GM23338 (cell line): ENCODE measurements at places on chromosomes 13 and 19. TPM values are rescaled to one million over a fixed set of nuclear protein-coding genes. Genes with fewer than 3 reads are reported as not detected.

WDR87 gene
- polyA plus RNA-seq: 0.02 TPM in 1 of 2 replicates, not detected in the other

SWSAP1 gene
- 6.1 and 6.6 TPM in 2 replicates for polyA plus RNA-seq

ZFP82 gene
- 10.8 and 16.8 TPM in 2 replicates for polyA plus RNA-seq

DNA sequence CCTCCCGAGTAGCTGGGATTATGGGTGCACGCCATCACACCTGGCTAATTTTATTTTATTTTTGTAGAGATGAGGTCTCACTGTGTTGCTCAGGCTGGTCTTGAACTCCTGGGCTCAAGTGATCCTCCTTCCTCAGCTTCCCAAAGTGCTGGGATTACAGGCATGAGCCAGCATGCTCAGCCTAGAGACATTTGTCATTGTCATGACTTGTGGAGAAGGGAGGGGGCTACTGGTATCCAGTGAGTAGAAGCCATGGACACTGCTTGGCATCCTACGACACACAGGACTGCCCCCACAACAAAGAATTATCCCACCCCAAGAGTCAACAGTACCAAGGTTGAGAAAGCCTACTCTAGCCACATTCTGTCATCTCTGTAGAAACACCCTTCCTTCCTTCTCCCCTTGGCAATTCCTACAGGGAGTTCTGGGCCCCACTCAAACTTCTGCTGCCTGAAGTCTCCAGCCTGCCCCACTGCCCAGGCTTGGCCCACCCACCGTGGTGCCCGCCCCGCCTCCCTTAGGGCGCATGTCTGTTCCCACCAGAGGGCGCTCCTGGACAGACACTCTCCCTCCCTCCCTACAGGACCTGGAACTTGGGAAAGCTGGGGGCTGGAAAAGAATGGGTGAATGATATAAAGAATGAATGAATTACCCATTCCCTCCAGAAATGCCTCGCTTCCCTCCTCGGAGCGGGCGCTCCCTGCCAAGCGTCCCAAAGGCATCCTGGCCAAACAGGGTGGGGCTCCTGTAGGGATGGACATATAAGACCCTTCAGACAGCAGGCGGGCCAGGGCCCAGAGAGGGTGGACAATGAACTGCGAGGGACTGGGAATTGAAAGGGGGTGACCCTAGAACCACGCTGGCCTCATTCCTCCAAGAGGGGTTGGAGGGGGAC, 5.5 kb upstream of the EMP3 start:
- H3K36me3 ChIP-seq: no peaks in the 10 kb centered on the region
- H3K4me3 ChIP-seq: peak overlapping the region; percentile 65
- H3K27ac ChIP-seq: peak overlapping the region; percentile 89
- peaks cover 14% of the 10 kb centered on the region for H3K4me1 ChIP-seq

DNA sequence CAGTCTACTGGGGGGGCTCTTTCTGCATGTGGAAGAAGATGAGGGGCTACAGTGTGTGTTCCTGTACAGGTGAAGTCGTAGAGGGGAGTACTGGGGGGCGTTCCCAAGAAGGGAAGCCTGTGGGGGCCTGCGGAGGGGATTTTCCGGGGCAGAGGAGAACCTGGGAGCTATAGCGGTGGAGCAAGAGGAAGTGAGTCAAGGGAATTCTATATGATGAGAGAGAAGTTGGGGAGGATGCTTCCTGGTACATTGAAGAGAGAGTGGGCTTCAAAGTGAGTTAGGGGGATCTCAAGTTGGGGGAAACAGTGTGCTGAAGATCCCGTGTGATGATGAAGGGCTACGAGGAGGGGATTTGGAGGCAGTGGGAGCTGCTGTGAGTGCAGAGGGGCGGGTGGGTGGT, 1.9 kb upstream of the CACNG8 start:
- no peaks in the 10 kb centered on the region for H3K36me3 ChIP-seq
- H3K27ac ChIP-seq: peak overlapping the region; percentile 92; the same call in 1 of the 2 replicates
- H3K4me3 ChIP-seq: peak overlapping the region; percentile 98
- H3K4me1 ChIP-seq: peaks cover 36% of the 10 kb centered on the region

DNA sequence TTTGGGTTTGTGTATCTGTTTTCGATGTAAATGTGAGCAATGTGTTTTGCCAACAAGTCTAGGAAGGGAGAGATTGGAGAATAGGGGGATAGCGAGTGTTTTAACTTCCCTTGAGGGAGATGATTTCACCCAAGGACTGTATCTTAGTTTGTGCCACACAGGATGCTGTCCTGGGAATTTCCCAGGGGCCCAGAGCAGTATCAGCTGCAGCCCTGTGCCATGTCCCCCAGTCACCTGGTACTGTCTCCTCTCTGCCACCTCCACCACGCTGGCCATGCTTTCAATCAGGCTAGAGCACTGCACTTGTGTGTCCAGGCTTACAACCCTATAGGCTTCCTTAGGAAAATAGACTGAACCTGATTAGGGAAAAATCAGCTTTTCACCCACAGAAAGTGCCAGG, 40.1 kb upstream of the CLDN10 start:
- H3K4me3 ChIP-seq: no peak overlapping the region
- H3K27ac ChIP-seq: no peak overlapping the region
- H3K27me3 ChIP-seq: no peaks in the 10 kb centered on the region
- H3K4me1 ChIP-seq: no peaks in the 10 kb centered on the region; the same call in 1 of the 2 replicates
- DNase-seq: no peak

DNA sequence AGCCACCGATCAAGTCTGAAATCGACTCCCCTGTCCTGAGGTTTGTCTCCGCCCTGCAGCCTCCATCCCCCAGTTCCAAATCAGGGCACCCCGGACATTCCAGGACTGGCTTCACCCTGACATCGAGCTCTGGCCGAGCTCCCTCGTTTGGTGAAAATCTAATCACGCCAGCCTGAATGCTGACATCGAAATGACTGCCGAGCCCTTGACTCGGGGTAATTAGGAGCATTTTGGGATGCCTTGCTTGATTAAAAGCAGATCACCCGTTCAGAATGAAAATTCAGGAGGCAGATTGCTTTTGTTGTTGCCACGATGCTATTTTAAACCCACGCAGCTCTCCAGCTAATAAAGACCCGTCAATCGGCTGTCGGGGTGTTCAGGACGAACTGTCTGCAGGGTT, 34.3 kb downstream of the ZNRF4 start:
- H3K4me3 ChIP-seq: no peak overlapping the region
- H3K4me1 ChIP-seq: peaks cover 2% of the 10 kb centered on the region; the same call in 1 of the 2 replicates
- no peak for DNase-seq
- H3K27me3 ChIP-seq: peaks cover 1% of the 10 kb centered on the region; the same call in 1 of the 2 replicates
- no peaks in the 10 kb centered on the region for H3K36me3 ChIP-seq

DNA sequence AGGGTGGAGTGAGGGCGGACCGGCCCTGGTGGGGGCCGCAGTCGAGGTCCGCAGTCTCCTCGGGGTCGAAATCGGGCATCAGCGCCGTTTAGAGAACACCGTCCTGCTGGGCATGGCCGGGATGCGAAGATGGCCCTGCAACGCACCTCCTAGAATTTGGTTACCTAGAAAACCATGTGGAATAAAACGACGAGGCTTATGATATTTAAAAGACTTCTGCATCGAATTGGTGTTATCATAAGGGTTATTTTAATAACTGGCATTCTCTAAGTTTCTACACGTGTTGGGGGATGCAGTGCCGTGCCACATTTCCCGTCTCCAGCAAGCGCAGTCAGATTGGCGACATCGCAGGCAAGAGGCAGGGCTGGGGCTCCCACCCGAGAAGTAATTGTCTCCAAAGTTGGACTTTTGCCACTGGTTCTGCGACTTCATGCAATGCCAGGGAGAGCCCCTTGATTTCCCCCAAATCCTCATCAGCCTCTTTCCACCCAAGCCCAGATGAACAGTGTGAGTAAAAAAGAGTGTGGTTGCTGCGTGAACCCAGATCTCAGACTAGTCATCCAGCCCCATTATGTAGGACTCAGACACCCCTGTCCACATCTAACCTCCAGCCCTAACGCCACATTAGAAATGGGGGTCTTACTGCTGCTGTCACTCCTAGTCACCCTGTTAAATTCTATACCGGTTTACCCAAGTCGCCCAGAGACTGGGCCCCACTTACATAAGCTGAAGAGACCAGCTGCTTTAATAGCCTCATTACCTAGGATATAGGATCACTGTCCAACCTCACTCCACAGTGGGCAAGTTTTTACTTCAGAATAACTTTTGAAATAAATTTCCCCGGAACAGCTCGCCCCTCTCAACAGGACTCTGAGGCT, 571 bp upstream of the DHRS12 start:
- H3K27ac ChIP-seq: peak overlapping the region; percentile 87
- H3K4me3 ChIP-seq: peak overlapping the region; percentile 88
- no peaks in the 10 kb centered on the region for H3K27me3 ChIP-seq
- H3K36me3 ChIP-seq: no peaks in the 10 kb centered on the region
- H3K4me1 ChIP-seq: peaks cover 49% of the 10 kb centered on the region

- H3K27ac ChIP-seq: no peak overlapping the region
- H3K4me3 ChIP-seq: no peak overlapping the region
- no peaks in the 10 kb centered on the region for H3K36me3 ChIP-seq
These were observed 67.8 kb upstream of the IPO5 start for GRCh38 chr13:97885641-97886040.

DNA sequence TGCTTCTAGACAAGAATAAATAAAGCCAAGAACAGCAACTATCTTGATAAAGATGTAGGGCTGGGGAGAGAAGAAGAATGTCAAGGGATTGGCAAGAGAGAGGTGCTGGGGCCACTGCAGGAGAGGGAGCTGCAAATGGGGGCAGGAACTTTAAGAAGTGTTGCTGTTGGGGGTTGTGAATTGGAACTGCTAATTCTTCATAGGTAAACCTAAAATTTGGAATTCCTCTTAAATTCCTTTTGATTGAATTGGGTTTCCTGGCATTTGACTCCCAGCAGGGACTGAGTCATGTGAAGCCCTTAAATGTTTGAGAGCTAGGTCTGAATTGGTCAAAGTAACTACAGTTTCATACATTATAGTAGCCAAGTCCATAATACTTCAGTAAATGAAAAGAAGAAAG, 305.6 kb upstream of the TMTC4 start:
- DNase-seq: no peak
- no peak overlapping the region for H3K4me3 ChIP-seq
- no peaks in the 10 kb centered on the region for H3K36me3 ChIP-seq
- no peaks in the 10 kb centered on the region for H3K4me1 ChIP-seq

DNA sequence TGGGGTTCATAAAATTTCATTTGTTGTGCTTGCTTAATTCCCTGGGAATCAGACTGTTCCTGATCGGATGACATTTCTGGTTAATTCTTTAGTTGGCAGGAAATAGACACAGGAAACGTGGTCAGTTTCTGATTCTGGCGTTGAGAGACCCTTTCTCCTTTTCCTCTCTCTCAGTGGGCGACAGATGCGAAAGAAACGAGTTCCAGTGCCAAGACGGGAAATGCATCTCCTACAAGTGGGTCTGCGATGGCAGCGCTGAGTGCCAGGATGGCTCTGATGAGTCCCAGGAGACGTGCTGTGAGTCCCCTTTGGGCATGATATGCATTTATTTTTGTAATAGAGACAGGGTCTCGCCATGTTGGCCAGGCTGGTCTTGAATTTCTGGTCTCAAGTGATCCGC, 10.8 kb downstream of the LDLR start:
- no peaks in the 10 kb centered on the region for H3K27me3 ChIP-seq
- no peak overlapping the region for H3K4me3 ChIP-seq
- DNase-seq: no peak
- H3K36me3 ChIP-seq: peaks cover 98% of the 10 kb centered on the region

VRK3 gene
- polyA plus RNA-seq: 17.4 and 19.2 TPM in 2 replicates

GRCh38 chr13:37747071-37747612, 122.4 kb downstream of the TRPC4 start:
- no peaks in the 10 kb centered on the region for H3K4me1 ChIP-seq
- H3K27me3 ChIP-seq: no peaks in the 10 kb centered on the region
- H3K27ac ChIP-seq: no peak overlapping the region
- no peak overlapping the region for H3K4me3 ChIP-seq

GRCh38 chr13:46587807-46588418, 34.9 kb downstream of the LRCH1 start:
- H3K4me1 ChIP-seq: peaks cover 7% of the 10 kb centered on the region
- H3K27ac ChIP-seq: no peak overlapping the region
- no peak overlapping the region for H3K4me3 ChIP-seq
- H3K27me3 ChIP-seq: no peaks in the 10 kb centered on the region

GRCh38 chr19:43526884-43527859, at the start of gene ETHE1:
Gene ETHE1 (minus strand): TSS chr19:43527201. CDS start chr19:43527177, 24 bp downstream.
- DNase-seq: peak; percentile 89
- H3K27me3 ChIP-seq: peaks cover 37% of the 10 kb centered on the region
- no peak within 1 kb of the TSS for H3K27ac ChIP-seq
- H3K36me3 ChIP-seq: no peaks in the 10 kb centered on the region
- peak within 1 kb of the TSS; percentile 96 for H3K4me3 ChIP-seq
- H3K4me1 ChIP-seq: peaks cover 8% of the 10 kb centered on the region; the same call in 1 of the 2 replicates

GRCh38 chr13:113756441-113757097, 2.5 kb upstream of the TMEM255B start:
- H3K36me3 ChIP-seq: no peaks in the 10 kb centered on the region
- DNase-seq: no peak
- H3K4me3 ChIP-seq: no peak overlapping the region
- H3K4me1 ChIP-seq: peaks cover 8% of the 10 kb centered on the region; the same call in 1 of the 2 replicates
- no peak overlapping the region for H3K27ac ChIP-seq

GRCh38 chr13:112671359-112671758, 18.5 kb upstream of the ATP11A start:
- no peak overlapping the region for H3K27ac ChIP-seq
- H3K36me3 ChIP-seq: no peaks in the 10 kb centered on the region
- H3K27me3 ChIP-seq: no peaks in the 10 kb centered on the region

GRCh38 chr13:62375653-62376052, 960.0 kb upstream of the PCDH20 start:
- no peaks in the 10 kb centered on the region for H3K27me3 ChIP-seq
- no peak overlapping the region for H3K4me3 ChIP-seq
- no peaks in the 10 kb centered on the region for H3K4me1 ChIP-seq
- DNase-seq: no peak

- H3K36me3 ChIP-seq: no peaks in the 10 kb centered on the region
- H3K27ac ChIP-seq: 0 out of 2 replicates have a peak overlapping the region, but pooled peaks have one; percentile 78
- DNase-seq: peak; percentile 93
- no peak overlapping the region for H3K4me3 ChIP-seq
These were observed 94.9 kb upstream of the MCF2L start for GRCh38 chr13:112873851-112874750.

- no peaks in the 10 kb centered on the region for H3K27me3 ChIP-seq
- H3K36me3 ChIP-seq: peaks cover 12% of the 10 kb centered on the region; the same call in 1 of the 2 replicates
- DNase-seq: peak; percentile 84
- no peak overlapping the region for H3K27ac ChIP-seq
- no peak overlapping the region for H3K4me3 ChIP-seq
These were observed 110.2 kb downstream of the STK24 start for GRCh38 chr13:98466634-98467236.

REX1BD gene
- polyA plus RNA-seq: 135 and 138 TPM in 2 replicates

GRCh38 chr13:113430378-113431110, 22.7 kb downstream of the ADPRHL1 start:
- no peaks in the 10 kb centered on the region for H3K4me1 ChIP-seq
- H3K36me3 ChIP-seq: no peaks in the 10 kb centered on the region
- H3K27ac ChIP-seq: no peak overlapping the region
- no peak for DNase-seq
- H3K4me3 ChIP-seq: no peak overlapping the region
- no peaks in the 10 kb centered on the region for H3K27me3 ChIP-seq

DNA sequence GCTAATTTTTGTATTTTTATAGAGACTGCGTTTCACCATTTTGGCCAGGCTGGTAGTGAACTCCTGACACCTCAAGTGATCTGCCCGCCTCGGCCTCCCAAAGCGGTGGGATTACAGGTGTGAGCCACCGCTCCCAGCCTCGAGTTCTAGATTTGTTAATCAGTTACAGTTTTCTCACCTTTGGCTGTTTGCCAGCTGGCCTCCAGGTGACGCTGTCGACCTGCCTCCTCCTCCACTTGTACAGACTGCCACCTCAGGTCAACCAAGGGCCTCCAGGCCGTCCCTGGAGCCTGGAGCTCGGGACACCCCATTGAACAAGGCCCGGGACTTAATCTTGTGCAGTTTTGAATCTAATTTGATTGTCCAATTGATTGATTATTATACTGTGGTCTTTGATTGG, 45.5 kb downstream of the IER2 start:
- H3K4me3 ChIP-seq: no peak overlapping the region
- peak; percentile 91 for DNase-seq
- H3K4me1 ChIP-seq: no peaks in the 10 kb centered on the region
- H3K27me3 ChIP-seq: no peaks in the 10 kb centered on the region
- no peak overlapping the region for H3K27ac ChIP-seq
